Kidney (tissue), 22 donors: ENCODE measurements at places on chromosomes 4 and X. TPM values are rescaled to one million over a fixed set of nuclear protein-coding genes. Genes with fewer than 3 reads are reported as not detected.

GSX2 gene
- not detected for total RNA-seq

UNC5C gene
- 3.1 TPM for total RNA-seq

DNA sequence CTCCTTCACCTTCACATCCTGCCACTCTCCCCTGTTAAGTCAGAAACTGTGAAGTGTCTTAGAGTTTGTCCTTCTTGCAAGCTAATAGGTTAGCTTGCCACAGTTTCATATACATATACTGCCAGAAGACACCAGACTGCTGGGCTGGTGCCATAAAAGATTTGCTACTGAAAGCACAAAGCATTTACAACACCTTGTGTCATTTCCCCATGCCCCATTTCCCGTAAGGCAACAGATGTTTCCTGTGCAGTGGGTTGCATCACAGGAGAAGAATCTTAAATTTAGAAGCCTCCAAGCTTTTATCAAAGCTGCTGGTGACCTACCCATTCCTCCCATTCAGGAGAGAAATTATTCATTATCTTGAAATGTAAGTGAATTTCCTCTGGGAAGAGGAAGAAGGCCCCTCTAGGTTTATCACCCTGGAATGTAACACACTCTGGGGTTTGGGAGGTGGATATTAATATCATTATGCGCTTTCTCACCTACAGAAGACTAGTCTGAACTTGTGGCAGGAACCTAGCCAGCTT is 34.5 kb upstream of the RAB33B start:
- no peak overlapping the region for H3K27ac ChIP-seq
- H3K4me1 ChIP-seq, result no peaks in the 10 kb centered on the region
- no peaks in the 10 kb centered on the region for H3K27me3 ChIP-seq
- no peak for DNase-seq
- no peaks in the 10 kb centered on the region for H3K36me3 ChIP-seq
- H3K4me3 ChIP-seq, result no peak overlapping the region

ODAPH gene
- total RNA-seq, result not detected

DNA sequence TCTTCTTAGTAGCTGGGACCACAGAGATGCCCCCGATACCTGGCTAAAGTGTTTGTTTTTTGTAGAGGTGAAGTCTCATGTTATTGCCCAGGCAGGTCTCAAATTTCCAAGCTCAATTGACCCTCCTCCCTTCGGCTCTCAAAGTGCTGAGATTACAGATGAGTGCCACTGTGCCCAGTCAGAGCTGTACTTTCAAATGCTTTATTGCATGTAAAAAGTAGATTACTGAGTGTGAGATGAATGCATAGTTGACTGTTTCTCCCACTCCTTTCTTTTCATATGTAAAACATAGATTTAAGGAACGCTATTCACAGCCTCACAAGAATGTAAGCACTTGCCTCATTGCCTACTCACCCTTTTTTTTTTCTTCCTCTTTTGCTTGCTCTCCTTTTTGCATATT is 984.4 kb upstream of the PABPC4L start:
- no peak overlapping the region for H3K4me3 ChIP-seq
- no peak for DNase-seq
- H3K36me3 ChIP-seq, result no peaks in the 10 kb centered on the region

SPIN2A gene
- 0.63 TPM for total RNA-seq

DNA sequence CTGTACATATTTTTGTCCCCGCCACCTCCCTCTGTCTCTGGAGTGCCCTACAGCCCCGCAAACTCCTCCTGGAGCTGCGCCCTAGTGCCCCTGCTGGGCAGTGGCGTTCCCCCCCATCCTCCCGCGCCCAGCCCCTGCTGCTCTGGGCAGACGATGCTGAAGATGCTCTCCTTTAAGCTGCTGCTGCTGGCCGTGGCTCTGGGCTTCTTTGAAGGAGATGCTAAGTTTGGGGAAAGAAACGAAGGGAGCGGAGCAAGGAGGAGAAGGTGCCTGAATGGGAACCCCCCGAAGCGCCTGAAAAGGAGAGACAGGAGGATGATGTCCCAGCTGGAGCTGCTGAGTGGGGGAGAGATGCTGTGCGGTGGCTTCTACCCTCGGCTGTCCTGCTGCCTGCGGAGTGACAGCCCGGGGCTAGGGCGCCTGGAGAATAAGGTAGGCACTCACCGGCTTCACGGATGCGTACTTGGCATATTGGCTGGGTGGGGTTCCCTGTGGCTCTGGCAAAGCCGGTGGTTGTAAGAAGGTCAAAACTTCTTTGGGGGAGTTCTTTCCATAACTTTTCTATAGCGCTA is 653 bp downstream of the HHIP start:
- DNase-seq, result peak; percentile 73
- no peaks in the 10 kb centered on the region for H3K4me1 ChIP-seq
- peaks cover 5% of the 10 kb centered on the region for H3K27me3 ChIP-seq
- H3K27ac ChIP-seq, result no peak overlapping the region
- peak overlapping the region; percentile 60 for H3K4me3 ChIP-seq

RRH gene
- total RNA-seq, result 0.44 TPM

HPGD gene
- total RNA-seq, result 9.4 TPM

GRCh38 chr4:77821775-77822174 is 2.6 kb upstream of the CNOT6L start:
- peaks cover 3% of the 10 kb centered on the region for H3K4me1 ChIP-seq
- no peak overlapping the region for H3K4me3 ChIP-seq
- no peak overlapping the region for H3K27ac ChIP-seq
- DNase-seq, result no peak

PLAC8 gene
- total RNA-seq, result 10.3 TPM

GRCh38 chr4:39621582-39621981 is 17.1 kb downstream of the SMIM14 start:
- H3K4me3 ChIP-seq, result no peak overlapping the region
- no peak for DNase-seq
- H3K27ac ChIP-seq, result no peak overlapping the region

DNA sequence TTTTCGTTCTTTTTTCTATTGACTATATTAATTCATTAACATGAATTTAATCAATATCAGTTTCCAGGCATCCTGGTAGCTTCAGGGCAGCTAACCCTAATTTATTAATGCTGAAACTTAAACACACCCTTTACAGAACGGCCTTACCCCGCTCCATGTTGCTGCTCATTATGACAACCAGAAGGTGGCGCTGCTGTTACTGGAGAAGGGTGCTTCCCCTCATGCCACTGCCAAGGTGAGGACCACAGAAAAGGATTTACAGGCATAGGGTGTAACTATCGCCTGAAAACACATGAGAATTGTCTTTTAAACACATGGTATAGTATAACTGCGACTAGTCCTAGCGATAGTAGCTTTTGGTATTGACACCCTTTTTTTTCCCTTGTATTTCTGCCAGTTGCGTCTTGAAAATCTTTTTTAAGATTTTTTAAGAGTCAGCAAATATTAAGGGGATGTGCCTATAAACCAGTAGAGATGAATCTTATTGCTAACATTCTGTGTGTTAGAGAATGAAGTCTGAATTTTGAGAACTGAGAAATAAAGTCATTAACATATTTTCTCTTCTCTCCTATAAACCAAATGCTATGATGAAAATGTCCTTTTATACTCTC is 229.0 kb downstream of the ANK2 start:
- peaks cover 7% of the 10 kb centered on the region for H3K36me3 ChIP-seq
- DNase-seq, result peak; percentile 53
- H3K4me1 ChIP-seq, result no peaks in the 10 kb centered on the region
- H3K4me3 ChIP-seq, result no peak overlapping the region

GRCh38 chrX:64842492-64842891 is 133.8 kb downstream of the ZC4H2 start:
- DNase-seq, result no peak
- H3K27ac ChIP-seq, result no peak overlapping the region
- no peaks in the 10 kb centered on the region for H3K4me1 ChIP-seq
- H3K4me3 ChIP-seq, result no peak overlapping the region
- no peaks in the 10 kb centered on the region for H3K27me3 ChIP-seq

SPANXN3 gene
- not detected for total RNA-seq

DNA sequence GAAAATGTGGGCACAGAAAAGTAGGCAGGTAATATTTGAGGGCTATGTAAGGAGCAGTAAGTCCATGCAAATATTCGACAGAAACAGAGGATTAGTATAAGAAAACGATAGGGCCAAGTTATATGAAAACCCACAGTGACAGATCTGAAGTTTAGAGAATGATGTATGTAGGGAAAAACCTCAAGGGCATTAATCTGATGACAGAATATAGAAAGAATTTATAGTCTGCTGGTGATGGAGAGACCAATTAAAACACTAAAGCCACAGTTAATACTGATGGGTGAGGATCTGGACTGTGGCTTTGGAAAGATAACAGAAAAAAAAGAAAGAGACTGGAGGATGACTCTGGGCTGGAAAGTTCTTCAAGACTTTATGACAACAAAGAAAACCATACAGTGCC is 169.7 kb downstream of the PALLD start:
- peaks cover 2% of the 10 kb centered on the region for H3K4me1 ChIP-seq
- no peaks in the 10 kb centered on the region for H3K27me3 ChIP-seq
- H3K27ac ChIP-seq, result no peak overlapping the region
- H3K36me3 ChIP-seq, result no peaks in the 10 kb centered on the region
